CD4-positive, alpha-beta T cell treated with Interleukin-2 at 100 ng/mL for 4 hours (primary cell): ENCODE measurements at places on chromosomes 5 and 9.

DNA sequence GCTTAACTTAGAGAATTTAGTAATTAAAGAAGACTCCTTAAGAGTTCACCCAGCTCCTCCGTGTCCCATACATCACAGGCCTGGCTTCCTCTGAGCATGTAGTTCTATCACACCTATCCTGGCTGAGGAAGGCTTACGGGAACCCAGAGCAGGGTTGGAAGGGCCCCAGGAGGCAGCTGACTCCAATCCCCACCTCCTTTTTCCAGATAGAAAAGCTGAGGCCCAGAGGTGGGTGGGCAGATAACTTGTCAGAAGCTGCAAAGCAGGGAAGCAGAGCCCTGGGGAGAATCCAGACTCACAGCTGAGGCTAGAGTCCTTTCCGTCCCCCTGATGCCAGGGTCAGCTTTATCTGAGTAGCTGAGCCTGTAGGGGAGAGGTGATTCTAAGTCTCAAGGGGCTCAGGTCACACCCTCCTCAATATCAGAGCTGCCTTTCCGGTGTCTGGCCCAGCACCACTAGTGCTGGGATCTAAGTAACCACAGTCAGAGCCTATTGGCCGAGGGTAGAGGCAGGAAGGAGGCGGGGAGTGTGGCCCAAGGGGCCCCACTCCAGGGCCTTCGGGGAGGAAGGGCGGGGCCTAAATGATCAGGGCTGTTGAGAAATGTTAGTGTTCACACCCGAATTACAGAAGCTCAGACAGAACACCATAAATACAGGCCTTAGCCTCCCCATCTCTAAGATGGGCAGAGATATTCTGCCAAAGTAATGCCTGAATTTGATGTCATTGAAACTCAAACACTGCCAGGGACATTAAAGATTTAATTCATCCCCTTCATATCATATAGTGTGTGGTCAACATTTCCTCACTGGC lies 9.9 kb downstream of the CCDC69 start:
- DNase-seq, result peak; percentile 92

- DNase-seq, result no peak
These were observed 228.2 kb downstream of the MAN2A1 start for GRCh38 chr5:109917966-109918365.

GRCh38 chr5:148939676-148940075 lies 113.3 kb downstream of the ADRB2 start:
- DNase-seq, result no peak

DNA sequence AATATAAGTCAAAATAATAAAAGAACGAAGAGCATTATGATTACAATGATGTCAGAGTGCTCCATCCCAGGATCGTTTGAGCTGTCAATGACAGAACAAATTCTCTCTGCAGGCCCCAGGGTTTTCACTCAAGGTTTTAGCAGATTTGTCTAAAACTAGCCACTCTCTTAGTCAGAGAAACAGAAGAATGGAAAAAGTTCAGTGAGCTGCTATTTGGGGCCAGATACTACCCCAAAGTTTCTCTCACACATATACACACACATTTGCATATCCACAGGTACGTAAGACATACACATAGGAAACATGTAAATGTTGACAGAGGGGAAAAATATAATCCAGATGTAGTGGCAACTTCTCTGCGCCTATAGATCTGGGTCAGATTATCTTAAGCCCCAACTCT lies 76.3 kb upstream of the SEMA6A start:
- DNase-seq, result no peak

DNA sequence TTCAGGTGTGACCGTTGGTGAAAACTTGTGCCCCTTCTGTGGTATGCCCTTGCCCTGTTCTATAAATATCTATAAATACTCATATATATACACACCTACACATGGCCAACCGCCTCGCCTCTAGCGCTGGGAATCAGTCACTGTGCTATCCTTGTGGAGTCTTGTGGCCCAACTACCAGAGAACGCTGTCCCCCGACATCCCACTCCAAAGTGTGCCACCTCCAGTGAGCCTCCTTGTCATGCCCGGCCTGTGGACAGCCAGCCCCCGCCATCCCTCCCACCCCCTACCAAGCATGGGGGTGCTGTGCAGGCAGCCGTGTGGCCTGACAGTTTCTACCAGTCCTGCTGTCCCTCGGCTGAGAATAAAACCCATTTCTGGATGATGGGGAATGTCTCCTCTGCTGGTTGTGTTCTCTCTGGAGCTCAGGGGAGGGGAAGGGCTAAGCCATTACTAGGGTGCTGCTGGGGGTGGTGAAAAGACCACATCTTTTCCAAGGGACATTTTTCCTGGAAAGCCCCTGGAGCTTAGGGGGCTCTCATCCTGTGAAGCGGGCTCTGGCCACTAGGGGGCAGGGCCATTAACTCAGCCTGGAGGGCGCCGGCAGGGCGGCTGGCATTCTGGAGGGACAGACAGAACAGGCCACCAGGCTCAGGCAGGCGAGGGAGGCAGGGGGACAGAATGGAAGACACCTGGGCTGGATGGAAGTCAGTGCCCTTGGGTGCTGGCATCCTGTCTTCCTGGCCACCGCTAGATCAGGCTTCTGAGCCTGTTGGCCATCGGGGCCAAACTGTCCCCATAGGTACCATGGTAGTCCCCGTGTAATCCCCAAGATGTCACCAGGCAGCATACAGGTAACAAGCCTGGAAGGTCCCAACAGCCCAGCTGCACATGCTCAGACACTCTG lies 20.7 kb downstream of the GOLGA2 start:
- DNase-seq, result peak; percentile 58

DNA sequence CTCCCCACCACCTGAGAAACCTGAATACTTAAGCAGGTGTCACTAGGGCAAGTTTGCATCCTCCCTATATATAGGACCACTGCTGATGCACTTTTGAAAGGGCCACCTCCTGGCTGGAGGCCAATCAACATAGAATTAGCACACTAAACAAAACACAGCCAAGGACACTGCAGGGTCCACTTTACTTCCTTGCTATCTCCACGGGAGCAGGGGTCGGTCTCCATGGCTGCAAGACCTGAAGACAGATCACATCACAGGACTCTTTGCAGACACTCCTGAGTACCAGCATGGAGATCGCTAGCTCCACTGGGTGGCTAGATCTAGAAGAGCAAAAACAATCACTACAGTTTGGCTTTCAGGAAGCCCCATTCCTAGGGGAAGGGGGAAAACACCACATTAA lies 72.3 kb downstream of the C9orf153 start:
- DNase-seq, result no peak

DNA sequence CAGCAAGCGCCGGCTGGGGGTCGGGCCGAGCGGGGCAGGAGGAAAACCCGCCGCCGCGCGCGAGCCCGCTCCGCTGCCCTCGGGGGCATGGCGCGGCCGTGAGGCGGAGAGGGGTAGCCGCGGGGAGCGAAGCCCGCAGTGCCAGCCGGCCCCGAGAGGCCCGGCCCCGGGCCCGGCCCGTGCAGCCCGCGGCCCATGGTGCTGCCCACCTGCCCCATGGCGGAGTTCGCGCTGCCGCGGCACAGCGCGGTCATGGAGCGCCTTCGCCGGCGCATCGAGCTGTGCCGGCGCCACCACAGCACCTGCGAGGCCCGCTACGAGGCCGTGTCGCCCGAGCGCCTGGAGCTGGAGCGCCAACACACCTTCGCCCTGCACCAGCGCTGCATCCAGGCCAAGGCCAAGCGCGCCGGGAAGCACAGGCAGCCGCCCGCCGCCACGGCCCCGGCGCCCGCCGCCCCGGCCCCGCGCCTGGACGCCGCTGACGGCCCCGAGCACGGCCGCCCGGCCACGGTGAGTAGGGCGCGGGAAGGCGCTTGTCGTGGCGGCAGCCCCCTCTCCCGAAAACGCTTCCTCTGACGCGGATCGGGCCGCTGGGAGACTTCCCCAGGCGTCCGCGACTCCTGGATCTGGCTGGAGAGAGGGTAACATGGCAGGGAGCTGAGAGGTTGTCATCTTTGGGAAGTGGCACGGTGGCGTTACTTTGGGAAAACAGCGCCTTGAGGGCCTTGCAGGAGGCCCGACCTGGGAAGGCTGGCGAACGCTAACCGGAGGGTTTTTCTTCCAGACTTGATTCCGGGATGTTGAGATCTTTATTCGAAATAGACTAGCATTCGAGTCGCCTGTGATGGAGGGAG lies 523 bp downstream of the MAML1 start:
- peak; percentile 29 for DNase-seq

DNA sequence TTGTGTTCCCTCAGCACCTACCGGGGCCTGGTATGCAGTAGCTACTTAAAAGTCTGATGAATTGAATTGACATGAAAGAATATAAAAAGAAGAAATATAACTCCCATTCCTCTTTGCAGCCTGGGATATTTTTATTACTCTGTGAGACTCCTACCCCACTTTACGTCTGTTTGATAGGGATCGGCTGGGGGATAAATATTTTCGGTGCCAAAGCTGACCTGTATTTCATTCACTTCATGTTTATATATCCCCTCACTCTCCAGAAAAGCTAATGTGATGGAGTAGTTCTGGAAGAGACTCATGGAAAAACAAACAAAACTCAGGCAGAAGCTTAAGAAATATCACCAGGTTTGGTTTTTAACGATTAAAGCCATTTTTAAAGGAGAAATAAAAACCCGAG lies 108.2 kb upstream of the TBC1D2 start:
- DNase-seq, result no peak

DNA sequence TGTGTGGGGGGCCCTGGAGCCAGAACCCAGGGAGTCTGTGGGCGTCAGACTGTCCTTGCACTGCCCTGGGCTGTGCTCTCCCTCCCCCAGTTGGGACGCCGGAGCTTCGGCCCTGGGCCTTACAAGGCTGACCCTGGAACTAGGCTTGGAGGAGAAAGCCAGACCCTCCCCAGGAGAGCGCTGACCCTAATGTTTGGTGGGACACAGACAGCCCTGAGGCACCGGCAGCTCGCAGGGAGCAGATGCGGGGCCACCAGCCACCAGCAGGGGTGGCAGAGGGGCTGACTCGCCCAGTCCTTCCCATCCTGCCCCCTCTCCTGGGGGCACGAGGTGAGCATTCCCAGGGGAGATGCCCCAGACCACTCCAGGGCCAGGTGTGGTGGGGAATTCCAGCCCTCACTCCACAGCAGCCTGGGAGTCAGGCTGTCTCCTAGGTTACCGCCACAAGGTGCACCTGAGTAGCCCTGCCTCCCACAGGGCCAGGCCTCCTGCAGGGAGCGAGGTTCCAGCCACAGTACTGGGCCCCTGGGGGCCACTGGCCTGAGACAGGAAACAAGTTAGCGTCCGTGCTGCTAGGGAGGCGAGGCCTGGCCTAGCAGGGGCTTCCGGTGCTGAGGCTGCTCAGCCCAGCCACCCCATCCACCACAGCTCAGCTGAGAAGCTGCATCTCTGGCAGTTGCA lies 134.6 kb downstream of the OLFM1 start:
- no peak for DNase-seq

DNA sequence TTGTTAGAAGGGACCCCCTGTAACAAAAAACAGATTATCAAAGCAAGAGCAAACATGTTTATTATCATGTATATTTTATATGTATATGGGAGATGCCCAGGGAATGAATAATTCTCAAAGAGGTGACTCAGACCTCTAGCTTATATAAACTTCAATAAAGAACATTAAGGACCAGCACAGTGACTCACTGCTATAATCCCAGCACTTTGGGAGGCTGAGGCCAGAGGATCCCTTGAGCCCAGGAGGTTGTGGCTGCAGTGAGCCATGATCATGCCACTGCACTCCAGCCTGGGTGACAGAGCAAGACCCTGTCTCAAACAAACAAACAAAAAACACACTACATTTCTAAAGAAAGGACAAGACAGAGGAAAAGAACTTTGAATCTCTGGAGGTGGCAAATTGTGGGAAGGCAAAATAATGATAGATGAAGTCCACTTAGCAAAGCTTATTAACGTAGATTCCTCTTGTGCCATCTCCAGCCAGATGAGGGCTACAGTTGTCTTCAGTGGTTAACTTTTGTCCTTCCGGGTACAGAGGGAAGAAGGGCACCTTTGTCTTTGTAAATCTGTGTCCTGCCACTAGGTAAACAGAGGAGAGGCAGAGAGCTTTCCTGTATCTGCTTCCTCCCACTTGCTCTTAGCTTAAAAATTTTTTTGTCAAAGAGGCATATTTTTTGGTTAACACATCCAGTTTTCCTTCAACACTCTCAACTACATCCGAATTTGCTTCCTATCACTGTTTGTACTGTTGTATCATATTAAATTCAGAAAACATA lies 7.5 kb upstream of the RFK start:
- no peak for DNase-seq

- DNase-seq, result no peak
These were observed 6.8 kb downstream of the HBEGF start for GRCh38 chr5:140339636-140340035.

DNA sequence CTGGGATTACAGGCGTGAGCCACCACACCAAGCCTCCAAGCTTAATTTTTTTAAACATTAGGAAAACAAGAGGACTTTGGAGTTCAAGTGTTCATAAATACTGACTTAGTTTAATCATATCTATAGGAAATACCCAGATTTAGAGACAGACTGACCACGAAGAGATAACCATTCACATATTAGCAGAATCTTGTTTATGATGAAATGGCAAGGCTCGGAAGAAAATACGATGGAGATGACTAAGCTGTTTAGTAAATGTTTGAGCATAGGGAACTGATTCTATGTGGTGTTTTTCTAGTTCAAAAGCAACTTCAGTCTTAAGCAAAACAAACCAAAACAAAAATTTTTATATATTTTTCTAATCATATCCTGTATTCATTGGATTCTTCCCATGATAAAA lies 13.5 kb upstream of the TUSC1 start:
- no peak for DNase-seq

- DNase-seq, result no peak
These were observed 560.6 kb upstream of the CYLC2 start for GRCh38 chr9:102434545-102434944.

DNA sequence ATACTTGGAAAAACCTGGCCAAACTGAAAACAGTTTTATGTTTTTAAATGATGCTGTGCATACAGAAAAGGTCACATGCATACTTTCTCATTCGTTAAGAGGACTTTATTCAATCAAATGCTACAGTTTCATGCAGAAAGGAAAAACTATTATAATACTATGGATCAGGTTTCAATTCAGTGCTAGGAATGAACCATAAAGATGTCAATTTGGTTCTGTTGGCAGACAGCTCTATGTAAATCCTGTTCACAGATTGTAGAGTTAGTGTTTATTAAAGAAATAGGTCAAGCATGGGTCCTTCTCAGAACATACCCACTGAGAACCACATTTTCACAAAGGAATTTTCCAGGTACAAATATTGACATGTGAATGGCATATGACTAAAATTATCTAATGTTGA lies 57.1 kb downstream of the RETREG1 start:
- DNase-seq, result no peak

GRCh38 chr5:59757442-59757841 lies 136.1 kb downstream of the PDE4D start:
- DNase-seq, result no peak
